ENCODE measurements at places on chromosomes 1 and 21.

DNA sequence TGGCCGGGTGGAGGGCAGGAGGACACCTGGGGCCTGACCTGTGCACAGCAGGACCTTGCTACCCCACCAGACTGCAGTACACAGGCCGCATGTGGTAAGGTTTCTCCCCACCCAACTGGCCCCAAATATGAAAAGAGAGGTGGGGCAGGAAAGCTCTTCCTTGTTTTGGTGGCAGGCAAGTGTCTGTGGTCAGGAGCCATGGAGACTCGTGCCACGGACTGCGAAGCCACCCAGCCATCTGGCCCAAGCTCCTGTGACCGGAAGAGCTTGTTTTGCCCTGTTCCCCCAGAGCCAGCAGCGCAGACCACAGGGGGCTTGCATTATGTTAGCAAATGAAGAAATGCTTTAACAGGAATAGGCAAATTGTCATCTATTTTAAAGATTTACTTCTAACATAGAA, 54.9 kb downstream of the OLIG1 start:
- DNase-seq, result no peak

DNA sequence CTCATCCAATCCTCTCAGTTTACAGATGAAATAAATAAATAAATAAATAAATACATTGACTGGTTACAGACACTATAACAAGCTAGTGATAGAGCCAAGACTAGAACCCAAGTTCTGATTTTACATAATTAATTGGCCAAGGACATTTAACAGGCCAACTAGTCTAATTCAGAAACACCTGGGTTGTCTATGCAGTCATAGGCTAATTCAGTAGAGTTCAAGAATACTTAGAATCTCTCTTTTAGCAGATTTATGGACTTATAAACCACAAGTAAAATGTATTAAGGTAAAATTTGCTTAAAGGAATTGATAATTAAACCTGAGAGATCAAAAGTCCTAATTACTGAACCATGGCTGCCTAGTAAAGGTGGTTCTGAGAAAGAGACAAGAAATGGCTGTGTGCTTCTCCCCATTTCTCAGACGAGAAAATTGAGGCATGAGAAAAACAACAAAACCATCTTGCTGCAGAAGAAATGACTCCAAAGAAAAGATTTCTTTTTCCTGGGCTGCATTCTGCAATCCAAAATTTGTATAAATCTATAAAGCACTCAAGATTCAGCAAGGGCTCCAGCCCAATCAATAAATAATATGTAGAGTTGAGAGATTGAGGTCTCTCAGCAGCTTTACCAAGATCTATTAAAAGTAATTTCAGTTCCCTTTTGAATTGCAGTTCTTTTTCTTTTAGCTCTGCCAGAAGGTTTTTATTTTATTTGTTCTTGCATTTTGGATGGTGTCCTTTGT, 98.3 kb downstream of the DUSP10 start:
- no peak for DNase-seq

GRCh38 chr1:189657715-189658114, 819.9 kb downstream of the BRINP3 start:
- DNase-seq, result no peak

GRCh38 chr1:218473522-218473921, 128.4 kb downstream of the TGFB2 start:
- no peak for DNase-seq

GRCh38 chr1:42419126-42419821, 36.5 kb downstream of the ZMYND12 start:
- DNase-seq, result no peak

DNA sequence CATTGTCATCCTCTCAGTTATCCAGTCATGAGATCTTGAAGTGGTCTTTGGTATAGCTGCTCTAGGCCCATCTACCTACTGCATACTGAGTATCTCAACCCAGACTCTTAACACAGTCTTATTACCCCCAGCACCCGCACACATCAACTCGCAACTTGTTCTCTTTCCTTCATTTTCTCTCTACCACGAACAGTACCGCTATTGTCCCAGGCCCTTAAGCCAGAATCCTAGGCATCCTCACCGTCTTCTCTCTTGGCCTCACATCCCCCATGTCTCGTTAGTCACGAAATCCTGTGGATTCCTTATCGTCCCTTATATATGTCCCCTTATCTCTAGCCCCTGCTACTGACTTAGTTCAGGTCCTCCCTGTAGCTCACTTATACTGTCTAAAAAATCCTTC, 126.4 kb downstream of the TMEM53 start:
- DNase-seq, result no peak

- DNase-seq, result no peak
Observed at GRCh38 chr1:94634977-94635416, 93.4 kb upstream of the F3 start.

GRCh38 chr1:67227196-67227595, 60.9 kb downstream of the IL23R start:
- no peak for DNase-seq

GRCh38 chr1:203342192-203342940, 8.6 kb downstream of the FMOD start:
- DNase-seq, result peak; percentile 57

DNA sequence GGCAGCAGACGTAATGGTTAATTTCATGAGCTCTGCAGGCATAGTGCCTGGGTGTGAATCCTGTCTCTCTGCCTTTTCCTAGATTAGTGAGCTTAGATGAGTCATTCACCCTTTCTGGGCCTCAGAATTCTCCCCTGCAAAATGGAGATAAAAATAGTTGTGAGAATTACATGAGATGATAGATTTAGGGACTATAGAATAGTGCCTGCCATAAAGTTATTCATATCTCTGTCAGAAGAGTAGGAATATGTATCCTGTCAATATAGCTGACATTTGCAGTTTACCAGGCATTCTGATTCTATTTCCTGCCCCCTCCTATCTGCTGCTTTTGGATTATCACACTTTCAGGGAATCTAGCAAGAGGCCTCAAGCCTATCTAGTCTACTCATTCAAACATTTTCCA, 112.0 kb downstream of the PDE4B start:
- DNase-seq, result no peak

- DNase-seq, result no peak
Observed at GRCh38 chr1:238457610-238458009, 566.9 kb upstream of the ZP4 start.

- DNase-seq, result peak; percentile 16
Observed at GRCh38 chr1:65066419-65066765, 81.6 kb upstream of the AK4 start.

GRCh38 chr1:168217664-168218063, 8.1 kb upstream of the SFT2D2 start:
- no peak for DNase-seq

GRCh38 chr1:116910379-116911187, 867 bp downstream of the PTGFRN start:
- no peak for DNase-seq

- DNase-seq, result no peak
Observed at GRCh38 chr1:204321665-204322064, 38.1 kb downstream of the PLEKHA6 start.

DNA sequence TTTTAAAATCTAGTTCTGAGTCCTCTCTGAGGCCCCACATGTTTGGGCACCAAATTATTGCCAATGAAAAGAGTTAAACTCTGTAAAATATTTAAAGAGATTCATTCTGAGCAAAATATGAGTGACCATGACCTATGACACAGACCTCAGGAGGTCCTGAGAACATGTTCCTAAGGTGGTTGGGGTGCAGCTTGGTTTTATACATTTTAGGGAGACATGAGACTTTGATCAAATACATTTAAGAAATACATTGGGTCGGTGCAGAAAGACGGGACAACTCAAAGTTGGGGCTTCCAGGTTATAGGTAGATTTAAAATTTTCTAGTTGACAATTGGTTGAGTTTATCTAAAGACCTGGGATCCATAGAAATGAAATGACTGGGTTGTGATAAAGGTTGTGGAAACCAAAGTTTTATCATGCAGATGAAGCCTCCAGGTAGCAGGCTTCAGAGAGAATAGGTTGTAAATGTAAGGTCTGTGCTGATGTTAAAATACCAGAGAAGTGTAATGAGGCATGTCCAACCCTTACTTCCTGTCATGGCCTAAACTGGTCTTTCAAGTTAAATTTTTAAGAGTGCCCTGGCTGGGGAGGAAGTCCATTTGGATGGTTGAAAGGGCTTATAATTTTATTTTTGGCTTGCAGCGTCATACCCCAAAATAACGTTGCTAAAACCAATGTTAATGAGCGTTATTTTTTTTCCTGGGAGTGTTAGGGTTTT, 274.9 kb downstream of the NUF2 start:
- peak; percentile 56 for DNase-seq

GRCh38 chr21:33071770-33072306, 1.9 kb downstream of the OLIG1 start:
- no peak for DNase-seq

GRCh38 chr1:55870106-55870505, 654.9 kb upstream of the USP24 start:
- DNase-seq, result no peak

DNA sequence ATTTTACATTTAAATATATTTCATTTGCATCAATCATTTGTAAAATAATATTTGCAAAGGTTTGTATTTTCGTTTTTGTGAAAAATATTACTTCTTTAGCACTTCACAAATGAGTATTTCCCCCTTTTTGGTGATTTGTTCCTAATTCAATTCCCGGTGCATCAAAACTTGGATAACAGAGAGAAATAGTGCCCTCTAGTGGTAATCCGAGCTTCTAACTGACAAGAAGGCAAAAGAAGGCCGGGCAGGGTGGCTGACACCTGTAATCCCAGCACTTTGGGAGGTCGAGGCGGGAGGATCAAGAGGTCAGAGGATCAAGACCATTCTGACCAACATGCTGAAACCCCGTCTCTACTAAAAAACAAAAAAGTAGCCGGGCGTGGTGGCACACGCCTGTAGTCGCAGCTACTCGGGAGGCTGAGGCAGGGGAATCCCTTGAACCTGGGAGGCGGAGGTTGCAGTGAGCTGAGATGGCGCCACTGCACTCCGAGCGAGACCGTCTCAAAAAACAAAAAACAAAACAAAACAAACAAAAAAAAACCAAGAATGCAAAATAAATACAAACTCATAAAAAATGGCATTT, 137.7 kb downstream of the COL11A1 start:
- peak; percentile 45 for DNase-seq

- DNase-seq, result no peak
Observed at GRCh38 chr1:12678820-12679219, 34.9 kb downstream of the AADACL4 start.

- no peak for DNase-seq
Observed at GRCh38 chr1:109530457-109531087, 9.1 kb upstream of the GPR61 start.

DNA sequence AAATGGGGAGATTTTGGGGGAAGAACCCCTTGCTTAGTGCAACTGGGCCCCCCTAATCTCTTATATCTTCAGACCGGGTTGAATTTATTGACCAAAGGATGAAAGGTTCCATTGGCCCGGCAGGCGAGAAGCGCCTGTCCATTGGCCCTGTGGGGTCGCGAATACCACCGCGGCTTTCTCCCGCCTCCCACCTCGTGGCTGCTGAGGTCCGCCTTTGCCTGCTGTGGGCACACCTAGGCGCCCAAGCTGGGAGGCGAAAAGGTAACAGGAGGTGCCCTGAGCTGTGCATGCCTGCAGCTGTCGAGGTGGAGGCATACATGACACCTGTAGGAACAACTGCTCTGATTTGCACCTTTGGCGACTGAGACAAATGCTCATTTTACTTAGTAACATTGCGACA, 21.1 kb upstream of the FLG2 start:
- no peak for DNase-seq

GRCh38 chr1:99768524-99769245, 2.2 kb upstream of the FRRS1 start:
- no peak for DNase-seq

DNA sequence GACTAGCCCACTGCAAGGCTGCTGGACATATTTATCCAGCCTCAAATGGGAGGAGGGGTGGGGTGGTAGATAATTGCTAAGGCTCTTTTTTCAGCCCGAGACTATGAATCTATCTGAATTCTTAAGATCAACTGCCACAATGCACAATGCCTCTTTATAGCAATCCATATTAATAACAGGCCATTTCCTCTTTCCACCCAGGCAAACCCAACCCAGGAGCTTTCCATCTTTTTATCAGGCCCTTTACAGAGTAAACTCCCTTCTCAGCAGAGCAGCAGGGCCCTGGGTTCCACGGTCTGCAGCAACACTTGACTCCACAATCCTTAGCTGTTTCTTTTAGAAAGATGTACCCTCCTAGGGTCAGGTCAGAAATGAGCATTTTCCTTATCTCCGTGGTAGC, 806 bp downstream of the DDOST start:
- DNase-seq, result no peak

GRCh38 chr1:236147068-236147467, 4.7 kb downstream of the GPR137B start:
- DNase-seq, result no peak

Measured in renal pelvis (tissue), 12 donors.